ENCODE measurements at places on chromosomes 4 and X.

- DNase-seq, result no peak
Observed at GRCh38 chr4:6225469-6225868, 25.1 kb upstream of the JAKMIP1 start.

DNA sequence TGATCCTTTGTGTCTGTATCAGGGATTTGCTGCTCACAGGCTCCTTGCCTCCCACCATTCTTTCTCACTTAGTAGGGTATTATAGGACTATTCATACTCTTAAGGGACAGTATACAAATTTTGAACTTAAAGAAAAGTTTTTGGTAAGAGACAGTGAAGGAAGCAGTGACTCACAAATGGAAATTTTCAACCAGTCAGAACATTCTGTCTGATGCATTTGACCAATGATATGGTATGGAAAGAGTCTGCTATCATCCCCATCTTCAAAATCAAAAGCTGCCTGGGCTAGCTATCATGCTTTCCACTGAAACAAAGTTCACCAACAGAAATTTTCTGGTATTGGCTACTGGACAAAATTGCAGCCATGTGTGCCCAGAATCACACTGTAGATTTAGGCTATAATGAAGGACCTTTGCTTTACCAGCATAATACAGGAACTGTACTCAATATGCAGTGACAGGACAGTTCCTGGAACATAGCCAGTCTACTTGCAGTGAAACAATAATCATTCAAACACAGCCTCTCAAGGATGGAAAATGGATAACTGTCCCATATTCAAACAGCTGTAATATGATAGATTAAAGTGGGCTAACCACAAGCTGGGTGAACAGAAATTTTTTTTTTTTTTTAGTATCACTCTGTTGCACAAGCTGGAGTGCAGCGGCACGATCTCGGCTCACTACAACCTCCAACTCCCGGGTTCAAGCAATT, 109.0 kb upstream of the ACSL4 start:
- peak; percentile 20 for DNase-seq

DNA sequence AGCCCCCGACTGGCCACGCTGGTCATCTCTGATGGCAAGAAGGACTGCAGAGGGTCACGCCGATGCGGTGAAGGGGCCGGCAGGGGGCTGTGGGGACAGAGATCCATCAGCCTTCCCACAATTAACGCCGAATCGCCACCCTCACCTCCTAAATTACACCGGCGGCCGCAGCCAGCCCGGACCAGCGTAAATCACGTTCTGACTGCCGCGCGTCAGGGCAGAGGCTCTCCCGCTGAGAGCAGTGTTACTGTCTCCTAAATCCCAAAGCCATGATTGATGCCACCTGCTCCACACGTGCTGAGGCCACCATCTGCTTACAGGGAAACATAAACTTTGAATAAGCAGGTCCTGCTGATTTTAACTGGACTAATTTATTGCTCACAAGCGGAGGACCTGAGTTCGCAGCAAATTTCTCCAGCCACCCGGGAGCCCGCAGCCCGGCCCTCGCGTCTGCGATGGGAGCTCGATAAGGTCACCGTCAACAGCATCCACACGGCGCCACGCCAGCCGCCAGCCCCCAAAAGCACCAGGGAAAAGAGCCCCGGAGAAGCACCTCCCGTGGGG, 127.3 kb upstream of the NKX1-1 start:
- no peak for DNase-seq

DNA sequence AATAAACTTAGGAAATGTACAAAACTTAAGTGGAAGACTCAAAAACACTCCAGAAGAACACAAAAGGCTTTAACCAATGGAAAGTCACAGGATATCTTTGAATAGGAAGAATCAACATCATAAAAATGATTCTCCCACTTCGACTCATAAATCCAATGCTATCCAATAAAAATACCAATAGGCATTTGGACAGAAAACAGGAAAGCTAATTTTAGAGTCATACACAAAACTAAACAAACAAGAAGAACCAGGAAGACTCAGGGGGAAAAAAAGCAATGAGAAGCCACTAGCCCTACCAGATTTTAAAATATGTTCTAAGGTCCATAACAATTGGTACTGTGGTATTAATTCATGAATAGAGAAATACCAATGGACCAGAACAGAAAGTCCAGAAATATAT, 28.2 kb downstream of the SLC9A7 start:
- DNase-seq, result no peak

DNA sequence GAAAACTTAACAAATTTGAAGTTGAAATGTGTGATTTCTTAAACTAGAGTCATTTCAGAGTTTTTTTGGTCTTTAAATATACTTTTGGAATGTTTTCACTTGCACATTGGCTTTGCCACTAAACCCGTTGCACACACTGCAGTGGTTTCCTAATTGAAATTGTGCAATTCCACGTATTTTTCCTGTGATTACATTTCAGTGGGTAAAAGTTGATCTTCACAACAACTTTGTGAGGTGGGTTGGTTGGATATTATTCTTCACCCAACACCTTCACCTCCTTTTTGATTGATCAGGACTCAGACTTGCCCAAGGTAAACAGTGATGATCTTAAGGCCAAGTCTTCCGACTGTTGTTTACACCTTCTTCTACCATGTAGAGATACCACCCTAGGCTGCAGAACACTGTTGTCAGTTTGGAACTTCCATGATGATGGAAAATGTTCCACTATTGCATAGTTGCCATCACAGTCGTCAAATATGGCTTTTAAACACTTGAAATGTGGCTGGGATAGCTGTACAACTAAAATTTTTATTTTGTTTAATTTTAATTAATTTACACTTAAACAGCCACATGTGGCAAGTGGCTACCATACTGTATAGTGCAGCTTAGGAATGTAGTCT, 13.7 kb downstream of the SEPTIN11 start:
- DNase-seq, result no peak

DNA sequence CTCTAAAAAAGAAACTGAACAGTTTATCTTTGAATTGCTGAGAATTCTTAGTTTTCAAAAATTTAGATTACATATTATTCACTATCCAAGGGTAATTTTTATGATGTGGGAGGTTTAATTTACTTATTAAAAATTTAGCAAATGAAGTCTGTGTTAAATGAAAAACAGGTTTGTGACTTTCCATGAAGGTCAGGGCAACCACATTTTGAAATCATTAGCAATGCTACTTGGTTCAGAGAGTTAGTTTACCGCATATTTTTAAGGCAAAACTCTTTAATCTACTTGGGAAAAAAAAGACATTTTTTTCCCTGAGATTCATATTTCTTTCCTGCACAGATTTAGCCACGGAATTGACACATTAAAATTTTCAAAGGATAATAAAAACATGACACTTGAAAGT, 37.3 kb upstream of the PRSS12 start:
- DNase-seq, result no peak

DNA sequence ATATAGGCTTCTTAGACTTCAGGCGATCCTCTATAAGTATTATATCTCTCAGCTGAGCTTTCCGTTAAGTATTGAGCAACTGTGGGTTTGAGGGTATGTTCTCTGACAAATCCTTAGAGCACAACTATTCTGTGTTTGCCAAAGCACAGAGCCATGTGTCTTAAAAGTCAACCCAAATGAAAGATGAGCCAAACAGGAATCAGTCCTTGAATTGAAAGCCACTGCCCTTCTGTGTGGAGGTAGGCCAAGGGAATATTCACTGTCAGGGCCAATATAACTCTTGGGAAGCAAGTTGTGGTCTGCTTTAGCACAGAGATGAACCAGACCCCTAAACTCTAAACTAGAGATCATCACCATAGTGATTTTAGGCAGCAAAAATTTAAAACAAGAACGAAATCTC, 164.0 kb downstream of the STAG2 start:
- DNase-seq, result no peak

- no peak for DNase-seq
Observed at GRCh38 chrX:25519258-25519657, 503.5 kb upstream of the ARX start.

DNA sequence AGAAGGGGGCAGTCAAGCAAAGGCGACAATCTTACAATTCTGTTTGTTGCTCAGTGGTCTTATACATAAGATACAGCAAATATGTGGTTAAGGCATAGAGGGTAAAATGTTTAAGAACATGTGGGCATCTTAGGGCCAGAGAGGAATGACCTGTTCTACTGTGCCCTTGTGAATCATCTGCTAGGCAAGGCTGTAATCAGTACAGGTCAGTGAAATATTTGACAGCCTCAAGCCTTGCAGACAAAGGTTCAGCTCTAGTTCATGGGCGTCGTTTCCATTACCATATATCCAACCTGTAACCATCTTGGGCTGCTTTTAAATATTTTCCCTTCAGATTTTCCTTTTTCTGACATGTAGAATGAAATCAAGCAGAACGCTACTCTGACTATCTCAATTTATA, 37.3 kb downstream of the AGA start:
- DNase-seq, result no peak

DNA sequence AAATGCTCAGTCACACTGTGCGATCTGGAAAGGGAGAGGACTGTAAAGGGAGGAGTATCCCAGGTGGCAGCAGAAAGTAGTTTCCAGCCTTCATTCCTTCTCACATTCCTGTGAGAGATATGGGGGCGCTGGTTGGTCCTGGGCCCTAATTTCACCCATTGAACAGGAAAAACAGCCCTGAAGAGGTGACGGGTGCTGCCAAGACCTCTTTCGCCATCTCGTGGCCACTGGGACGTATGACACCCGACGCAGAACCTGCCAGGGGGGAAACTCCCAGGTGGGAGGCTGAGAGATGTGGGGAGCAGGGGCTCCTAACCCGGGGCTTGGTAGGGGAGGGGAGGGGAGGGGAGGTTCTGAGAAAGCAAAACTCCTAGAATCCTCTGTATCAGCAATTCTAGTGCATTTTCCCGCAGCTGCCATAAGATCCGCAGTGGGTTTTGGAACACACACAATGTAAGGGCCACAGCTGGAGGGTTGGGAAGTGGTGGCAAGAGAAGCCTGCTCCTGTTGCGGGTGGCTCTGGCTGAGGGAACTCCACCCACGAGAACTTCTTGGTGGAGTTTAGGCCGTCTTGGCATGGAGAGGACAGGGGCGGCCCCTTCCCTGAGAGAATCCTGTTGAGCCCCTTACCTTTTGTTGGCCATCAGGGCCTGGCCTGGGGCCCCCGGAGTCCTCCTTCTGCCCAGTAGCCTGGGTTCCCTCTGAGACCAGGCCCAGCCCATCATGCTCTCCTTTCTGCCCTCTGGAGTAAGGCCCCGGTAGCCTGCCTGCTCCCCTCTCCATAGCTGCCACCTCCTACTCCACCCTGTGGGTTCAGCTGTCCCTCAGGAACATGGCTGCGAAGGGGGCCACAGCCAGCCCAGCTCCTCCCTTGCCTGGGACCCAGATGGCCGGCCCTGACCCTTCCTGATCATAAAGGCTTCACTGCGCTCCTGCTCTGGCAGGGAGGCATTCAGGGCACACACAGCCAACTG, 134.1 kb downstream of the OR13H1 start:
- peak; percentile 6 for DNase-seq

- DNase-seq, result peak; percentile 12
Observed at GRCh38 chr4:140300271-140300970, 73.0 kb upstream of the SCOC start.

GRCh38 chr4:104964410-104965175, 182.1 kb upstream of the TET2 start:
- no peak for DNase-seq

- DNase-seq, result no peak
Observed at GRCh38 chr4:76696109-76696508, 201.8 kb downstream of the SOWAHB start.

- DNase-seq, result no peak
Observed at GRCh38 chrX:38692961-38693360, 108.3 kb upstream of the MID1IP1 start.
